CMK (cell line): ENCODE measurements at places on chromosomes 4 and X.

GRCh38 chr4:107083-107443 lies 17.2 kb upstream of the ZNF718 start:
- DNase-seq: no peak

- DNase-seq: no peak
Measured at GRCh38 chrX:34467437-34467836, 189.6 kb downstream of the TMEM47 start.

- no peak for DNase-seq
Measured at GRCh38 chr4:155541716-155542115, 124.9 kb upstream of the GUCY1A1 start.

GRCh38 chr4:81651243-81651899 lies 179.7 kb upstream of the RASGEF1B start:
- no peak for DNase-seq

GRCh38 chrX:3638280-3638873 lies 75.1 kb downstream of the PRKX start:
- peak; percentile 7 for DNase-seq
